ENCODE measurements at places on chromosomes 2 and 18.

GRCh38 chr18:21458310-21458709, 142.2 kb downstream of the ESCO1 start:
- no peak for DNase-seq

- no peak for DNase-seq
Measured at GRCh38 chr2:150182566-150183235, 304.8 kb downstream of the RND3 start.

DNA sequence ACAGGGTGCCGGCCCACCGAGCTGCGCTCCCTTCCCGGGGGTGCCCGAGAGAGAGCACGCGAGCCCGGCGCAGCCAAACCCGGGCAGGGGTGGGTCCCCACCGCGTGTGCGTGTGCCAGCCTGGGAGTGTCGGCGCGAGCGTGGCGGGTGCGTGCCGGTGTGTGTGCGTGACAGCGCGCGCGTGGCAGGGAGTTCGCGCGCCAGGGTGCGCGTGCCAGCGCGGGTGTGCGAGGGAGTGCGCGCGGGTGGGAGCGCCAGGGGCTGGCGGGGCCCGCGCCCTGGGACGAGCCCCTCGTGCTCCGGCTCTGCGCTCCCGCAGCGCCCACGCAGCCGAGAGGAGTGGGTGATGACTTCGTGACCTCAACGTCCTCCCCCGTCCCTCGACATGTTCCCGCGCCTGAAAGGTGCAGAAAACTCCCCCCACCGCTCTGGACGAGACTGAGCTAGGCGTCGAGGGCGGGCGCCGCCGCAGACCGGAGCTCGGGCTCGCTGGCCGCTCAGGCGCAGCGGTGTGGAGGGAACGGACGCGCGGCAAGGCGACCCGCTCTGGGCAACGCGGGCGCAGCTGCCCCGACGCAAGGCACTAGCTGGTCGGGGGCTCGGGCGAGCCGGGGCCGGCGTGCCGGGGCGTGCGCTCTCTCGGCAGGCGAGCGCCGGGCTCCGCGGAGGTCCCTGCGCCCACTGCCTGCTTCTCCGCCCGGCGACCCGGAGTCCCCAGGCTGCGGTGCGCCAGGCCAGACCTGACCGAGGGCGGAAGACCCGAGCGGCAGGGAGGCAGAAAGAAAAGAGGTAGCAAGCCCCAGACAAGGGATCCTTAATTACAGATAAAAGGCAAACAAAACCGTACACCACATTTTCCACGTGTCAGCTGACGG, 582.8 kb downstream of the ZEB2 start:
- DNase-seq, result peak; percentile 25

DNA sequence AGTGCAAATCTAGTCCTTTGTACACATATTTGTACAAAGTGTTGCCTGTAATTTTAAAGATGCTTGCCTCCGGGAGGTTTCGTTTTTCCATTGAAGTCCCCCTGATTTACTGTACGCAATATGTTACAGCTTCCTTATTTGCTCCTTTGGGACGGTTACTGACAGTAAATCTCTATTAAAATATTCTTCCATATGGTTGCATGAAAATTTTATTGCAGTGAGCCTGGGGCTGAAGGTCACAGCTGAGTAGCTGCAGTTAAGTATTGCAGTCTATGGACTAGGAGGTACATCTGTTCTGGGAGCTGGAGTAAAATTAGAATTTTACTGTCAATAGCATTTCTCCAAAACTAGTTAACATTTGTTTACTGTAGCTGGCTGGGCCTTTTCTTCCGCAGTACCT, 119.2 kb downstream of the ETAA1 start:
- DNase-seq, result no peak

GRCh38 chr2:61419129-61419528, 51.8 kb downstream of the USP34 start:
- no peak for DNase-seq

DNA sequence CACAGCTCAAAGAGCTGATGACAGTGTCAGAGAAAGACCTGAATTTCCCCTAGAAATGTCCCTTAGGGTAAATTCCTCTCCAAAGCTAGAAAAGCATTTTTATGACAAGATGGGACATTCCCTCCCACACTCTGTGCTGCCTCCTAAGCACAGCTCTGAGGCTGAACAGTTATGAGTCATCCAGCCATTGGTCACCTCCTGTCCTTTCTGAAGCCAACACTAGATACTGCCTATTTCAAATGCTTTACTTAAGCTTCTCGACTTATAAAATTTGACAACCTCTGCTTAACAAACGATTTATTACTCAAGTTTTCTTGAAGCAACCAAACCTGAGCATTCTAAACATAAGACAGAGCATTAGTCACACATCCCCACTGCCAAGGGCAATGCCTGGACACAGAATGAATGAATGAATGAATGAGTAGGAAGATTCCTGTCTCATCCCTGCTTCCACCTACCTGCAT, 35.4 kb downstream of the B4GALT6 start:
- DNase-seq, result no peak

GRCh38 chr18:67518566-67518965, 2.0 kb upstream of the DSEL start:
- no peak for DNase-seq

GRCh38 chr2:184597571-184597991, 748 bp upstream of the ZNF804A start:
- DNase-seq, result peak; percentile 72

DNA sequence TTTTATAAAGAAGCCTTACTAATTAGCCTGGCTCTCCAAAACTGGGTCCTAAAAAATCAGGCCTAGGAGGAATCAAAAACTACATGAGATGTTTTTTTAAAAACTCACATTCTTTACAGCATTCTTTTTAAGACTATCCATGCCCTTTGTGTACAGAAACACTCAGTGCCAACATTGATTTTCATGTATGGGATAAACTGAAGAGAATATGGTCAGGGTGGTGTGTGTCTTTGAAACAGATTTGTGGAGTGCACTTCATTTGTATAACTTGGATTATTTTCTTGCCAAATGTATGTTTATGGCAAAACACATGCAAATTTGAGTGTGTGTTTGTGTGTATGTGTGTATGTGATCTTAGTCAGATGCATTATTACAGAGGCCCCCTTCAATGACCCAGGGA, 283.6 kb upstream of the ATP5MC3 start:
- DNase-seq, result no peak

Data from SK-N-DZ (cell line).